ENCODE measurements at places on chromosomes 12 and 14. TPM values are rescaled to one million over a fixed set of nuclear protein-coding genes. Genes with fewer than 3 reads are reported as not detected.

DNA sequence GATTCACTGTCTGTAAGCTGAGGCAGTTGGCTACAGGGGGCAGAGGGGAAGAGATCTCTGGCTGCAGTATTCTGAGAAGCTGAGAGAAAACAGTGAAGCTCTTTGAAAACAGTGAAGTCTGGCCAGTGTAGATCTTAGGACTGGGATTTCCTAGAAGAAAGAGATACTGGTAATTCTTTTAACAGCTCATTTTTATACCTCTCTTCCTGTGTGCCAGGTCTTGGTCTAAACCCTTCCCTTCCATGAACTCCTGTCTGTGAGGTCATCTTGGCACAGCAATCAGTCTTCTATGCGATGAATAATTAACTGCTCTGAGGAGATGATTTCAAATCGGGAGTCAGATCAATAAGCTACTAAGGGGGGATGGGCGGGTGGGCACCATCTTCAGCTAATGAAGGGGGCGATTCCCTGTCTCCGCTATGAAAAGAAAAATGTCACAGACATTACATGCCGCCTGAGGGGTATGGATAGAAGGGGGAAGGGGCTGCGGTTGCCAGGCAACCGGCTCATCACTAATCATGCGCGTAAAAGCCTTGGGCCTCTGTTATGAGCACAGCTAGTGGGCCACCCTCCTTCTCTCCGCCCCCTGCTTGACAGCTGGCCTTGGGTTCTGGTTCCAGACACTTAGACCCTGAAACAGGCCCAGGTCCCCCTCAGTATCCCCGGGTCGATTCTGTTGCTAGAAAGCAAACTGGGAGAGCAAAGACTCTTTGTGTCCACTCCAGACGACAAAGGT is 75.3 kb upstream of the CEP83 start:
- peak; percentile 33 for DNase-seq

The LTB4R2 gene
- 7.8 TPM for total RNA-seq

The HNF1A gene
- not detected for total RNA-seq

DNA sequence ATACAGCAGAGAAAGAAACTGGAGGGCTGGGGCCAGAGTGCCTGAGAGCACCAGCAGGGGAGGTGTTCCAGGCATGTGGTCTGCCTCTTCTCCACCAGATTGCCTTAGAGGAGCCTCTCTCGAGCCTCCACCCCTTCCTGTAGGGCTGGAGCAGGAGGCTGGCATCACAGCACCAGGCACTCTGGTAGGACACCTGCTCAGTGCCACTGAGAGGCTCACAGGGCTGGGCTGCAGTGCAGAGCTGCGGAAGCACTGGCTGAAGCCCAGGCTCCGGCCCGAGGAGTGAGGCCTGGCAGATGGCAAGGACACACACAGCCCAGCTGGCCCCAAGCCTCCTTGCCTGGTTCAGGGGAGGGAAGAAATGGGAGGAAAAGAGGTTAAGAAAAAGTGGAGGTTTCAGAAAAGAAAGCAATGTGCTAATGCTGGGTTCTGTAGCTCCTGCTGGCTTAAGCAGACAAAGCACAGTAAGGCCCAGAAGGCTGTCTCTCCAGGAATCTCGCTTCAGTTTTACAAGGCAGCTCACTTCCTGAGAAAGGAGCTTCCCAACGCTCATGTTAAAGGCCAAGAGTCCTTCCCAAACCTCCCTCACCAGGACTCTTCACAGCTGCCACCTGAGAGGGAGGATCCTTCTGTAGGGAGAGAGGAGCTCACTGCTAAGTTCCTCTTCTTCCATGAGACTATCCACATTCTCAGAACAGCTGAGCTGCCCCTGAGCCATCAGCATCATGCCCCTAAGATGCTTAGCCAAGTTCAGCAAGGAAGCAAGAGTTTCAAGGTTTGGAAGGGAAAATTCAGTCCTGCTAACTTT is 23.8 kb downstream of the SPTB start:
- no peak for DNase-seq

GRCh38 chr12:92506460-92506859 is 196.3 kb upstream of the PLEKHG7 start:
- DNase-seq = no peak

DNA sequence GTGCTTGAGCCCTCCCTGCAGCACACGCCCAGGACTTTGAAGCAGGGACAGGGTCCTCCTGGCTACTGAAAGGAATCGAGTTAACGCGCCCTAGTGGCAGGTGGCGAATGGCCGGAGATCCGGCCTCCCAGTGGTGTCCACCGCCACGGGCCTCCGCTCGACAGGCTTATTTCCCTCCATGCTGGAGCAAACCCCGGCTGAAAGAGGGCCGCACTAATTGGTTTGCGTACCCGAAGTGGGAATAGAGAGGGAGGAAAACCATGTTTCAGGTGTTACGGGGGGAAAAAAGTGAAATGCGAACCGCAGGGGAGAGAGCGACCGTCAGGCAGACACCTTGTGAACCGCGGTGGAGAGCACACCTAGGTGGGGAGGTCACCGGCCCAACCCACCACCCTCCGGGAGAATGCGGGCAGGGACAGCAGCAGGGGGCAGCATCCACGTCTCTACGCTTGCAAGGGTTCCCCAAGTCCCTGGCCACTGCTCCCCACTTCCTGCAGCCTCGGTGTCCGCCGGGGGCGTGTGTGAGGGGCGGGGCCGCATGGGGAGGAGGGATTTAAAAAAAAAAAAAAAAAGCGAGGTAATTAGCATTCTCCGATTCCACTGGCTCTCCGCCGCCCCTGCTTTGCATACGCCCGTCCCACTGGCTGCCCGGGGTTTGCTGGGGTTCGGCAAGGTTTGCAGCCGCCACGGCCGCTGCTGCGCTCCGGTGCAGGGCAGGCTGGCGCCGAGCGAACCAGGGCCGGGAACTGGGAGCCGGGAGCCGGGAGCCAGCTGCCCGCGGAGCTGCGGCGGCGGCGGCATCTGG is 224.6 kb upstream of the CRY1 start:
- peak; percentile 97 for DNase-seq

GRCh38 chr14:31270196-31270772 is 62.7 kb upstream of the HECTD1 start:
- DNase-seq = peak; percentile 23

GRCh38 chr14:76348898-76349297 is 27.0 kb upstream of the ESRRB start:
- peak; percentile 35 for DNase-seq

All from H7 (cell line).